ENCODE measurements at places on chromosomes 16 and 17.

GRCh38 chr17:51050291-51051033, 70.2 kb downstream of the SPAG9 start:
- DNase-seq: no peak

DNA sequence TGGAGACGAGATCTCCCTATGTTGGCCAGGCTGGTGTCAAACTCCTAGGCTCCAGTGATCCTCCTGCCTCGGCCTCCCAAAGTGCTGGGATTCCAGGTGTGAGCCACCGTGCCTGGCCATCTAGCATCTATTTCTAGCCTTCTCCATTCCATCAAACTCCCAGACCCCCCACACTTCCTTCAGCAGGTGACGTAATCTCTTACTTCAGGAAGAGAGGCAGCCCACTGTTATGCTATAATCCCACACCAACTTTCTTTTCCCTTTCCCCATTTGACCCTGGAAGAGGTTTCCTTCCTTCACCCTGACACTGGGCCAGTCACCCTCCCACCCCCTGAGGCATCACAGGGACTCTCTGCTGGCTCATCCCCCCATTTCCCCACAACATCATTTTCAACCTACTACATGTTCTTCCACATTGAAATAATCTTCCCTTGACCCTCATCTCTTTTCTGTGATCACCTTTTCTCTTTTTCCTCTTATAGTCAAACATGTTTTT, 7.6 kb downstream of the ITGA2B start:
- DNase-seq: no peak

- DNase-seq: no peak
Measured at GRCh38 chr16:25707982-25708583, 16.3 kb downstream of the HS3ST4 start.

DNA sequence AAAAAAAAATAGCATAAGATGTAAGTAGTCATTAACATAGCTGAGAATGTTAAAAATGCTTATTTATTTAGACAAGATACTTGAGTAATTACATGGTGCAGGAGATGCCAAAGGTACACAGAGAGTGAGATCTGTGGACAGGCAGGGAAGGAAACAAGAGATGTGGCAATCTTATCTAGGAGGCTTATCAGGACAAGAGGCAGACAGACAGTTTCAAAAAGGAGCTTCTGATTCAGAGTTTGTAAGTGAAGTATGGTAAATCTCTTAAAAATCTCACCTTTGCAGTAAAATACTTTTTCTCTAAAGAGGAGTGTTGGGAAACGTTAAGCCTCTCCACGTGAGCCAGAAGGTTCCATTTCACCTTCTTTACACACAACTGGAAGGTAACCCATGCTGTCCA, 19.9 kb upstream of the GHDC start:
- no peak for DNase-seq

DNA sequence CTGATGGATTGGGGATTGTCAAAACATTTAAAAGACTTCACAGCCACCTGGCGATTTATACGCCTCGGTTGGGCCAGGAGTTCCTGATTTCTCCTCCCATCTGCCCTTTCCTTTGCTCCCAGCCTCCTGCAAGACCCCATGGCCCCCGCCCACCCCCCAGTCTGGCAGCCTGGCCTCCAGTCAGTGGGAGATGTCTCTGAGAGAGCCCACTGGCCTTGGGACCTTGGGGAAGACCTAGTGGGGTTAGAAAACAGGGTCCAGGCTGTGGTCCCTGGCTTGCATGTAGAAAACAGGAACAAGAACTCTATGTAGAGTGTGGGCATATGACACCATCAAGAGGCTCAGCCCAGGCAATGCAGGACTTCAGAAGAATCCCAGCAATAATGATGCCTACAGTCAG, 209.4 kb upstream of the C16orf82 start:
- DNase-seq: no peak

- DNase-seq: no peak
Measured at GRCh38 chr16:68909099-68909733, 65.9 kb downstream of the TANGO6 start.

DNA sequence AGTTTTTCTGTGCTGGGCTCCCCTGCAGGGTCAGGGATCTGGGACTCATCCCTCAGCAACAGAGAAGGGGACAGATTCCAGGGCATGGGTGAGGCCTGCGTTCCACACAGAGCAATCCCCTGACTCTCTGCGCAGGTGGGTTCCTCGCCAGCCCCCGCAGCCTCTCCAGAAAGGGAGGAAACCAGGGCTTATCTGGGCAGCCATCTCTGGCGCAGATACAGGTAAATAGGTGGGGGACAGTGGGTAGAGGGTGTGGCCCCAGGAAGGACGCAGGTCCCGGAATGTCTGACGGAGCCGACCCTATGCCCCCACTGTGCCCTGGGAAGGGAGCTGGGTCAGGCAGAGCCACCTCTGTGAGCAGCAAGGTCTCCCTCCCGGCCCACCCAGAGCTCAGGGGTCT, 23.2 kb downstream of the PIEZO1 start:
- no peak for DNase-seq

- DNase-seq: no peak
Measured at GRCh38 chr16:7017006-7017662, 315.5 kb upstream of the RBFOX1 start.

DNA sequence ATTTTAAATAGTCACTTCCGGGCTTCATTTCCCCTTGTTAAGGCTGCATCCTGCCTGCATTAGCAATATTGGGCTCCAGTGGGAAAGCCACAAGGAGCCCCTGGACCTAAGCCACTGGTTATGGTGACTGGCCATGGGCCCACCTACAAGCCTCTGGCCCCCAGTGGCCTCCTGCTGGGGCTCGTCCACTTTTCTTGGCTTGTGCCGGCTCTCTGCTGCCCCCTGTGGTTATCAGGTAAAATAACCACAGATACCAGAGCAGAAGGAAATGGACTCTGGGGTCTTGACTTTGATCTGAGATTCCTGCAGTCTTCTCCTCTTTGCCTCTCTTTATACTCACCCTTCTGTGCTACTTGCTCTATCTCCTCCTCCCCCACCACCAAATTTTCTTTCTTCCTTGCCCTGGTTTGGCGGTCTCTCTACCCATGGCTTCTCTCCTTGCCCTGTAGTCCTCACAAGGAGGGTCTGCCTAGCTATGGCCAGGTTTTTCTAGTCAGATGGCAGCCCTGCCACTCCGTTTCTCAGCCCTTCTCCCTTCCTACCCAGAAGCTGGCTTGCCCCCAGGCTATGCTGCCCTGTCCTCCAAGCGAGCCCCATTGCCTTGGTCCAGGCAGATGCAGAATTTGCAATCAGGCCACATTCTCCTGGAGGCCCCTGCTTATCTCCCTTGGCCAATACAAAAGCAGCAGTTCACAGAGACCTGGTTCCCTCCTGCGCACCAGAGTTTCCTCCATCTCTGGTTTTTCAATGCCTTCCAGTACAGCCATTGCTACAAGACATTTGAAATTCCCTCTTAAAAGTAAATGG, 82.9 kb upstream of the RCVRN start:
- DNase-seq: no peak

GRCh38 chr17:2055292-2056205, 646 bp downstream of the HIC1 start:
- no peak for DNase-seq

GRCh38 chr17:57110152-57110542, 25.1 kb downstream of the AKAP1 start:
- DNase-seq: no peak

GRCh38 chr17:11642655-11643054, 44.4 kb downstream of the DNAH9 start:
- no peak for DNase-seq

- no peak for DNase-seq
Measured at GRCh38 chr17:74918906-74919305, 4.1 kb downstream of the USH1G start.

DNA sequence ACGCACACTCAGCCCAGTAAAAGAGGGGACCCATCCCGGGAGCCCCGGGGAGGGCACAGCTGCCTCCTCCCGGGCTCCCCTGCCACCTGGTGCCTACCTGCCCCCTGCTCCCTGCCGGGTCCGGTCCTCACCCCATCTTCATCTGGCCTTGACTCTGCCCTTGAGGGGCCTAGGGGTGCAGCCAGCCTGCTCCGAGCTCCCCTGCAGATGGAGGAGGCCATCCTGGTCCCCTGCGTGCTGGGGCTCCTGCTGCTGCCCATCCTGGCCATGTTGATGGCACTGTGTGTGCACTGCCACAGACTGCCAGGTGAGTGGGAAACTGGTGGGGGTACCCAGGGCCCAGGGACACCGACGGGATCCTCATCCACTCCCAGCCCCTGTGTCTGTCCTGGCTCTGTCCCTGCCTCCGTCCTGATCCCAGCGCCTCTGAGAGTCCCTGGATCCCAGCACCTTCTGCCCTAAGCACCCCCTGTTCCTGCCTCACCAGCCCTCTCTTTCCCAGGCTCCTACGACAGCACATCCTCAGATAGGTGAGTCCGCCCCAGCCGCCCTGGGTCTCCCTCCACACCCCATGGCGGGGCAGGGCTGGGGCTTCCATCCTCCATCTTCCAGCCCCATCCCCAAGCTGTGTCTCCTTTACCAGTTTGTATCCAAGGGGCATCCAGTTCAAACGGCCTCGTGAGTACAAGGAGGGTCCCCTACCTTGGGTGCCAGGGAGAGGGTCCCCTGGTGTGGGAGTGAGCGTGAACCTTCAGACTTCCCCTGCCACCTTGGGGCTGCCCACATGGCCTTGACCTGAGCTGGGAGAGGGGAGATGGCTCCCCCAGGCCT, 574 bp downstream of the LAT start:
- no peak for DNase-seq

- no peak for DNase-seq
Measured at GRCh38 chr16:31693733-31694132, 166.0 kb downstream of the AHSP start.

GRCh38 chr16:82715160-82715559, 88.4 kb downstream of the CDH13 start:
- DNase-seq: no peak

DNA sequence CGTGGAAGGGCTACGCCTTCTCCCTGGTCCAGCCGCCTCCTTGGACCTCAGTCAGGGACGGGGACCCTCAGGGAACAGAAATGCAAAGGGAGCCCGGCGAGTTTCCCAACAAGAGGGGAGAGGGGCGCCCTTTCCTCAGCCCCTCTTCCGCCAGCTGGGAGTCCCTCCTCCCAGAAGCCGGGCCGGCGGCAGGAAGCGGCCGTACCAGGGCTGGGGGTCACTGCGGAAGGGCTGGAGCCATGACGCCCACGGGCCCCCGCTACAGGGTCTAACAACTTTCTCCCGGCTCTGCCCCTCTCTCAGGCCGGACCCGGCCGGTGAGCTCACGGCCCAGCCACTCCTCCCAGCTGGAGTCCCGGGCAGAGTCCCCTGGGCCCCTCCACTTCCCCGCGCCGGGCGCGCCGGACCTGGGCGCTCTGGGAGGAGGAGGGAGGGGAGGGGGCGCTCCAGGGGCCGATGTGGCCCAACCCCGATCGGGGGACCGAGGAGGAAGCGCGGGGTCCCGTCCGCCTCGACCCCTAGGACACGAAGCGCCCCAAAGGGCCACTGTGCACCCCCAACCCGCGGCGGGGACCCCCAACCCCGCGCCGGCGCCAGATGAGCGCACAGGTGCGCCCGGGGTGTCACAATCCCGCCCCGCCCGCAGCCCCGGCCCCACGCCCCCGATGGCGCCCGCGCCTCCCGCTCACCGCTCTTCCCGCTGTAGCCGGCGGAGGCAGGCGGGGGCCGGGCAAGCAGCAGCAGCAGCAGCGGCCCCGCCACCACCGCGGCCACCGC, 578 bp downstream of the PGAP6 start:
- no peak for DNase-seq

DNA sequence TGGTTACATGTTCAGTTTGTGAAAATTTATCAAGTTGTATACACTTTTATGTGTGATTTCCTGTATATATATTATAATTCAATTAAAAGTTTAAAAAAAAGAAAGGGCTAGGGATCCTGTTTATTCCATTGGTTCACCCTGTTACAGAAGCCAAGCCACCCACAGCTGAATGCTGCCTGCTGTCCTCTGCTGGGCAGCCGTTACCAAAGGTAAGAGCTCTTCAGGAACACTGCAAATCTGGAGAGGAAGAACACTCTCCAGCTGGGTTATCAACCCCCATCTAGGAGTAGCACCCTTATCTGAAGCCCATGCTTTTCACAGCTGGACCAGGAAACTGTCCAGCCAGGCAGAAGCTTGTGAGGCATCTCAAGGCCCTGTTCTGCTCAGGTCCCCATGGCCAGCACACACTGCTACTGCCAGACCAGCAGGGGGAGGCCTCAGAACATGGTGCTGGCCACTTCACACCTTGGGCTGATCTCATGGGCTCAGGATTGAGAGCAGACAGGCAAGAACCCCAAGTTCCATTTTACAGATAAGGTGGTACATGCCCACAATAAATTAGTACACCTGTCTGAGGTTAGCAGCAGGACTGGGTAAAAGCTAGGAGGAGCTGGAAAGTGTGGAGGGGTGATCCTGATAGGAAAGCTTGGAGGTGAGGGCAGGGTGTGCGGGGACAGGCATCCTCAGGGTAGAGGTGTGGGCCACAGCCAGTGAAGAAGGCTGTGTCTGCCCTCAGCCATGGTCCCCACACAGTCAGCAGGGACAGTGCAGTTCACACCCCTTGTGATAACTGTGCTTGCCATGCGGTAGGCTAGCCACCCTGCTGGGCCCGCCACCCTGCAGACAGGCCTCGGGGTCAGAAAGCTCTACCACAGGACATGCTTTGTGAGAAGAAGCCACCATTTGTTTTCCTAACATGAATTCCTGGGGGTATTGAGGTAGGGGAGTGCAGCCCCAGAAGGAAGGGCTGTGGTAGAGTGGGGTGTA, 54.3 kb upstream of the SREBF1 start:
- DNase-seq: peak; percentile 4

DNA sequence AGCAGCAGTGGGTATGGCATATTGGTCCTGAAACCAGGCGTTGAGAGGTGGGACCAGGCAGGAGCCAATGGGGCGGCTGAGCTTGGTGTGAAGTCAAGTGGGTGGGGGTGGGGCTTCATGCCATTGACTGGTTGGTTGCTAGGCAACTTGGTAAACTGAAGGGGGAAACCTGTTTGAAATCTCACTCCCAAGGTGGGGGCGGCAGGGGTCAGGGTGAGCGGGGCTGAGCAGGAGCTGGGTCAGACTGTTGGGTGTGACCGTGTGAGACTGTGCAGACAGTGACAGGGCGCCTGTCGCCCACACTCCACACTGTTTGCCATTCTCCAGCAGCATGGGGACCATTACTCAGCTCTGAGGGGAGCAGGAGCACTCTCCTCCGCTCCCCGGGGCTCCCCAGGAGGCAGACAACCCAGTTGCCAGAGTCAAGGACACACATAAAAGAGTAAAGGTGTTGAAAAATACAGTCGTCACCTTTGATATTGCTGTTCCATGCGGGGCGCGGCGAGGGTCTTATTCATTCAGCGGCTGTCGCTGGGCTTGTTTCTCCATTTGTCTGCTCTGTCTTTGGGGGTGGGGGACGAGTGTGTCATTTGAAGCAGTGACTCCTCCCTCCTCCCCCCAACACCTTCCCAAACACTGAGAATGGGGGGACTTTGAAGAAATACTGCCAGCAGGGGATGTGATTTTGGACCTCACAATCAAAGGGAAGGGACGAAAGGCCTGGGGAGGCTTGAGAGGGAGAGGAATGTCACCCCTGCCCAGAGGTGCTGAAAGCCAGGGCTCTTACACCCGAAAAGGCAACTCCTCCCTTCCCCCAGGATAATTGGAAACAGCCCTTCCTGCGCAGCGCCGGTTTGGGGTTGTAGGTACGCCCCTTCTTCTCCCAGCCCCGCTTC, 1.2 kb upstream of the EFNB3 start:
- DNase-seq: no peak

GRCh38 chr16:20141956-20142355, 68.3 kb upstream of the GPR139 start:
- no peak for DNase-seq

GRCh38 chr16:21964353-21964752, 11.2 kb downstream of the UQCRC2 start:
- no peak for DNase-seq
